ENCODE measurements at places on chromosomes 5 and 9.

GRCh38 chr5:81513473-81513872 lies 119.5 kb upstream of the ACOT12 start:
- DNase-seq, result no peak
- peaks cover 3% of the 10 kb centered on the region for H3K4me1 ChIP-seq
- H3K27ac ChIP-seq, result no peak overlapping the region
- no peak overlapping the region for H3K4me3 ChIP-seq

DNA sequence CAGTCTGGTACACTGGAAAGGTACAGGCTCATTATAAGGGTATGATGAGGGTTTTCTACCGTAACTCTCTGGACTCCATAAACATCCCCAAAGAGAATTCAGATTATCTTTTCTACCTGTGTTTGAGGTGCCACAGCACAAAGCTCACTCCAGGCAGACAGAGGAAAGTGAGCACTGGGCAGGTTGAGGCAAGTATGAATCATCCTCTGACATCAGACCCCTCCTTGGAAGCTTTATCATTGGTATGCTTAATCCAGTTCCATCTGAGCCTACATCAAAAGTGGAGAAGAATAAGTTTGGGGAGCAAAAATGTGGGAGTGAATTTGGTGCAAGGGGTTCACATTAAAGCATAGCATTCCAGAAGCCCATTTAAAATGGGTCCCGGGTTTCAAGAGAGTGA lies 21.7 kb downstream of the C9orf152 start:
- H3K4me3 ChIP-seq, result no peak overlapping the region
- no peak overlapping the region for H3K27ac ChIP-seq
- no peaks in the 10 kb centered on the region for H3K27me3 ChIP-seq
- no peaks in the 10 kb centered on the region for H3K4me1 ChIP-seq

DNA sequence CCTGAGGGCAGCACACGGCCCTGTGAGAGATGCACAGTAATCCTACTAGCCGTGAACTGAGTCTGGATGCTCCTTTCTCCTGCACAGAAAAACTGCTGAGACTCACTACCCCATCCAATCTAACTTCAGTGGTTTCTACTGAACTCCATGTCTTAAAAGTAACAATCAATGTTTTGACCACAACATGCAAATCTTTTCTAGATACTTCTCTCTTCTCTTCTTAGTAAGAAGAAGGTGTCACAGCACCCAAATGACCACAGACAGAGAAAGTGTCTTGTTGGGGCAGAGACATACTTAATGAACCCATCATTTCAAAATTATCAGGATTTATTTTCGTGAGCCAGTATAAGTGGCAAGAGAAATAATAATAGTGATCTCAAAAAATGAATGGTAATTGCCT lies 285.8 kb upstream of the MEF2C start:
- no peak overlapping the region for H3K4me3 ChIP-seq
- DNase-seq, result no peak
- no peaks in the 10 kb centered on the region for H3K4me1 ChIP-seq
- H3K27me3 ChIP-seq, result no peaks in the 10 kb centered on the region
- H3K27ac ChIP-seq, result no peak overlapping the region
- H3K36me3 ChIP-seq, result no peaks in the 10 kb centered on the region

GRCh38 chr9:91659529-91660495 lies 236.2 kb upstream of the NFIL3 start:
- DNase-seq, result no peak
- no peak overlapping the region for H3K27ac ChIP-seq
- no peaks in the 10 kb centered on the region for H3K4me1 ChIP-seq
- no peak overlapping the region for H3K4me3 ChIP-seq
- H3K27me3 ChIP-seq, result no peaks in the 10 kb centered on the region

DNA sequence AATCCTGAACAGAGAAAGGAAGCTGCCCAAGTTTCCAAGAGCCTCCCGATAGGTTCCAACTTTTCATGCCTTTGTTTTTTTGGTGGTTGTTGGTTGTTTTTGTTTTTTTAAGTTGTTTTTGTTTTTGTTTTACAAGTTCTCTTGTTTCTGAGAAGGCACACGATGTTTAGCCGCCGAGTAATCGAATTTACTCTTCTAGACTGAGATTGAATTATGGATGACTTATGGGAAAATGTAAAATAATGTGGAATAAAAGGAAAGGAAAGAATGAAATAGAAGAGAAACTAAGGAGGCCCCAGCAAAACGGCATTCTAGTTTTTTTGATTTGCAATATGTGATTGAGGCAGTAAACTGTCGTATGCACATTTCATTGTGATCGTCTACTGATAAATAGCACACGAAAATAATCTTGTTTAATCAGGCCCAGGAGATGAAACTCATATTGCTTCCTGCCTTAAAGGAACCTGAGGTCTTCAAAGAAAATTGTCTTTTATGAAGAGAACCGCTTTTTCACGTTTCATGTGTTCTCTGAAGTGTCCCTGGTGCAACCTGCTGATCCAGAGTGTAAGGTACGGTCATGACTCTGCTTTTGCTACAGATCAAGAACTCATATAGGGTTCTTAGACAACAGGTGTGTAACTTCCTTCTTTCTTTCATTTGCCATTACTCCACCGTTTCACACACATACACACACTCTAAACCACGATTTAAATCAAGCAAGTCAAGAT lies 1.3 kb upstream of the GNAQ start:
- H3K4me3 ChIP-seq, result peak overlapping the region; percentile 95
- no peak for DNase-seq
- H3K27ac ChIP-seq, result peak overlapping the region; percentile 91
- H3K4me1 ChIP-seq, result no peaks in the 10 kb centered on the region

- no peak overlapping the region for H3K4me3 ChIP-seq
- no peak for DNase-seq
- H3K4me1 ChIP-seq, result no peaks in the 10 kb centered on the region
Measured at GRCh38 chr9:30846651-30847050, 1537.8 kb upstream of the ACO1 start.

DNA sequence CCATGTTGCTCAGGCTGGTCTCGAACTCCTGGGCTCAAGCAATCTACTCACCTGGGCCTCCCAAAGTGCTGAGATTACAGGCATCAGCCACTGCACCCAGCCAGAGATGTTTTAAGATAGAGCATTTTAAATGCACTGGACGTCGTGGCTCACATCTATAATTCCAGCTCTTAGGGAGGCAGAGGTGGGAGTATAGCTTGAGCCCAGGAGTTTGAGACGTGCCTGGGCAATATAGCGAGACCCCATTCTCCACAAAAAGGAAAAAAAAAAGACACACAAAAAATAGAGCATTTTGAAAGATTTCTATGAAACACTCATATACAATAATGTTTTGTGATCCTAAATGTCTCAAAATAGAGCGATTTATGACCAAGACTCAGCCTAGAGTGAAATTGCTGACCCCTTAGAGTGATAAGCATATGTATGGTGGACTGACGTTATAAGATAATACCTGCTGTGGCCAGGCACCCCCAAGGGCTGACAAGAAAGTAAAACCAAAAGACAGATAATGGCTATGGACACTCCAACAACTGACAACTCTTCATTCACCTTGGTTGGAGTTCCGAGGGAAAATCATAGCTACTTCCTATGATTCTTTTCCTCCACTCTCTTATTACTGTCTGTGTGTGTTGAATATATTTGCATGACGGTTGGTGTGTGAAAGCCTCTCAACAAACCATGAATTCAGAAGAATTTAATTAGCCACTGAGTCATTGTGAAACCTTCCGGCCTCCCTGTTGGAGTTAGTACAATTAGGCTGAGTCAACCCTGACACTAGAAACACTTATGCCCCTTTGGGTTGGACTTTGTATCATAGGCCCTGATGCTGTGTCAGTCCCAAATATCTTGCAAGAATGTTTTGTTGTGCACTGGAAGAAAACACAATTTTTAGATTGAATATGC lies 526.5 kb upstream of the NUDT12 start:
- H3K4me3 ChIP-seq, result no peak overlapping the region
- no peaks in the 10 kb centered on the region for H3K36me3 ChIP-seq
- no peak for DNase-seq
- H3K27me3 ChIP-seq, result no peaks in the 10 kb centered on the region
- no peaks in the 10 kb centered on the region for H3K4me1 ChIP-seq
- no peak overlapping the region for H3K27ac ChIP-seq

DNA sequence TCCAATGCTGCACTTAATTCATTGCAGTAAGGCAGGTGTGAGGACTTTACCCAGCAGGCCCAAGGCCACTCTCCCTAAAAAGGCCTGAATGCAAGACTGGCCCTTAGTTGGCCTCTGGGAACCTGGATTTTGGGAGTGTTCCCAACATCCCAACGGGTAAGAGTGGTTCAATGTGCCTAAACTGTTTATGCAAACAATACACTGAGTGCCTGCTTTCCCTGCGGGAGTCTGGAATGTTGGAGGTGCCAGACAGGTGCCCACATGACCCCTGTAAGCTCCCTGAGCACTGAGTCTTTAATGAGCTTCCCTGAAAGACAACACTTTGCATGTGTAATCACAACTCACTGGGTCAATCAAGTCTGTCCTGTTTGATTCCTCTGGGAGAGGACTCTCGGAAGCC lies 37.4 kb downstream of the NSUN2 start:
- no peak overlapping the region for H3K4me3 ChIP-seq
- H3K27ac ChIP-seq, result no peak overlapping the region
- H3K4me1 ChIP-seq, result no peaks in the 10 kb centered on the region
- DNase-seq, result no peak

DNA sequence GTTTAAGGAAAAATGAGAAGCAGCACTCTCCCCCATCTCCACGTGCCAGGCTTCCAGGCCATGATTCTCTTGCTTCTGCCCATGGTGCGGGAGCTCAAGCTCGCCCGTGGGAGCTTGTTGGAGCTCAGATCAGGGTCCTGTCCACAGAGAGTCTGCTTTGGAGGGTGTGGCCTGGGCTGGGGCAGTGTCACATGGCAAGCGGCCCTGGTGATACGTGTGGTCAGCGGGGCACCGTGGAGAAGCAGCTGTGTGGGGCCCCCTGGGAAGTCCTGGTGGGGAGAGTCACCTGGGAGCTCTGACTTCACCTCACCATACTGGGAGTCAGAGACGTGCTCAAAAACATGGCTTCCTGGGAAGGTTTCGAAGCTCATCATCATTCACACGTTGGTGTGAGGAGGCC lies 275.3 kb downstream of the GADD45G start:
- H3K27ac ChIP-seq, result no peak overlapping the region
- no peaks in the 10 kb centered on the region for H3K27me3 ChIP-seq
- H3K36me3 ChIP-seq, result no peaks in the 10 kb centered on the region
- no peaks in the 10 kb centered on the region for H3K4me1 ChIP-seq
- DNase-seq, result no peak
- H3K4me3 ChIP-seq, result no peak overlapping the region

DNA sequence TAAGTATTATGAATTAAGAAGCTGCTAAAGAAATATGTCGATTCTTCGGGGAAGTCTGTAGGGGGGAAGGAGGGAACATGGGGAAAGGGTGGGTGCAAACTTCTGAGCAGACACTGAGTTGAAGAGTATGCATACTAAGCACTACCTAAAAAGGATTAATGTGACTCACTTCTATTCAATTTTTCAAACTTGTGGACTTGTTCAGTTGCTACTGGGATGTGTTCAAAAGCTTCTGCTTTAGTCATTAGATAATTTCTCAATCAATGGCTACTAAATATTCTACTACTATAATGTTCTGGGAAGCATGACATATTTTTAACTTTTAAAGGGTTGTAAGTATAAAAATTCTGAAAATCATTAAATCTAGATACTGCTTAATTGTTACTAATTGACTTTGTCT lies 109.7 kb upstream of the FER start:
- no peaks in the 10 kb centered on the region for H3K36me3 ChIP-seq
- H3K4me1 ChIP-seq, result peaks cover 10% of the 10 kb centered on the region
- no peak for DNase-seq
- H3K27ac ChIP-seq, result no peak overlapping the region

GRCh38 chr5:121164632-121165031 lies 687.0 kb upstream of the FTMT start:
- no peaks in the 10 kb centered on the region for H3K4me1 ChIP-seq
- DNase-seq, result no peak
- no peaks in the 10 kb centered on the region for H3K27me3 ChIP-seq
- no peak overlapping the region for H3K27ac ChIP-seq

DNA sequence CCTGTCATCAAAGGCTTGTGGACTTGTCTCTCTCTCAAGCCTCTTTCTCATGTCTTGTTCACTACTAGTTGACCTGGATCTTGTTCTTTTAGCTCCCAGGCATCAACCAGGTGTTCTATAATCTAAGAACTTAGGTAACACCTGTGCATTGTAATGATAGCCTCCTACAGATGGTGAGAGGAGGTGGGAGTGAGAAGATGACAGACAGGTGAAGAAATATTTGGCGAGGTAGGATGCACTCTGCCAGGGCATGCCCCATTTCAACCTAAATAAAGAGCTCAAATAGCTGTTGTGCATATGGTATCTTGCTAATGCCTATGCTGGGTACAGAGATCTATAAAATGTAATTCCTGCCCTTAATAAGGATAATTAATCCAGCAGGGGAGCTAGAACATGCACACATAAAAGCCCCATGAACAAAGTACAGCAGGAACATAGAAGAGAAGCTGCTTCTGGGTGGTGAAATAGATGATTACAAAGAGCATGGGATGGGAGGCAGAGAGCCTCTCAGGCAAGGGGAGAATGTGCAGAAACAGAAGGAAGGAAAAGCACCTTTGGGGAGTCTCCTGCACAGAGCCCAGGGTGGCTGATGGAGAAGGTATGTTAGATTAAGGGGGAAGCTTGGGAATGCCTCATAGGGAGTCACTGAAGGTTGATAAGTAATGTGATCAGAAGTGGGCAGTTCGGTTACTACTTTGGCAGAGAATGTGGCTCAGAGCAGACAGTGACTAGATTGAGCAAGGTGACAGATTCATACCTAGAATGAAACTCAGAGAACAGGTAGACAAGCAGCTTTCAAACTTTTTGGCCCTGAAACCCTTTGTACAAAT lies 28.0 kb upstream of the PLIN2 start:
- no peaks in the 10 kb centered on the region for H3K36me3 ChIP-seq
- H3K4me3 ChIP-seq, result no peak overlapping the region
- no peak for DNase-seq
- no peak overlapping the region for H3K27ac ChIP-seq
- H3K27me3 ChIP-seq, result no peaks in the 10 kb centered on the region
- no peaks in the 10 kb centered on the region for H3K4me1 ChIP-seq

- H3K4me1 ChIP-seq, result no peaks in the 10 kb centered on the region
- no peak overlapping the region for H3K4me3 ChIP-seq
Measured at GRCh38 chr5:176144508-176144907, 93.7 kb upstream of the SIMC1 start.

GRCh38 chr9:89358985-89359384 lies 40.7 kb downstream of the SECISBP2 start:
- peaks cover 67% of the 10 kb centered on the region for H3K36me3 ChIP-seq
- no peaks in the 10 kb centered on the region for H3K27me3 ChIP-seq
- H3K27ac ChIP-seq, result no peak overlapping the region
- H3K4me1 ChIP-seq, result no peaks in the 10 kb centered on the region

DNA sequence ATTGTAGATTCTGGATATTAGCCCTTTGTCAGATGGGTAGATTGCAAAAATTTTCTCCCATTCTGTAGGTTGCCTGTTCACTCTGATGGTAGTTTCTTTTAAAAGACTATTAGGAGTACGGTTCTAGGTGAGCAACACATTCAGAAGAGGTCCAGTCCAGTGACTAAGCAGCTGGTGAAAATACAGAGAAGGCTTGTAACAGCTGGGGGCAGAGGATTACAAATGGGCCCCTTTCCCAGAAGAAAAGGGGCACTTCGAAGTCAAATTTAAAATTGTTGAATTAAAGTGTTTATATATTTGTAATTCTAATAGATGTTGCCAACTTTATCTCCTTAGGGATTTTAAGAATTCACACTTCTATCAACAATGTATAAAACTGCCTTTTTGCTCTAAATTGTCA lies 720.5 kb downstream of the TLE4 start:
- no peaks in the 10 kb centered on the region for H3K27me3 ChIP-seq
- H3K4me3 ChIP-seq, result no peak overlapping the region
- no peaks in the 10 kb centered on the region for H3K4me1 ChIP-seq
- H3K27ac ChIP-seq, result no peak overlapping the region
- DNase-seq, result no peak
- no peaks in the 10 kb centered on the region for H3K36me3 ChIP-seq

- no peak overlapping the region for H3K4me3 ChIP-seq
- no peaks in the 10 kb centered on the region for H3K4me1 ChIP-seq
Measured at GRCh38 chr5:206406-206805, 11.5 kb downstream of the CCDC127 start.

Measured in ascending aorta (tissue), 2 donors.